ENCODE measurements at places on chromosomes 1 and 21.

GRCh38 chr1:197360068-197360467 lies 92.0 kb downstream of the CRB1 start:
- DNase-seq, result no peak

GRCh38 chr1:238592621-238593020 lies 701.9 kb upstream of the ZP4 start:
- peak; percentile 21 for DNase-seq

GRCh38 chr1:70583522-70583921 lies 172.5 kb downstream of the CTH start:
- DNase-seq, result no peak

- DNase-seq, result no peak
These were observed 45.1 kb downstream of the WNT9A start for GRCh38 chr1:227902641-227902990.

GRCh38 chr1:45001011-45001481 lies 10.1 kb downstream of the HECTD3 start:
- DNase-seq, result no peak

- DNase-seq, result no peak
These were observed 23.7 kb upstream of the DAB1 start for GRCh38 chr1:57447551-57447950.

GRCh38 chr1:115112496-115113375 lies 23.4 kb upstream of the TSPAN2 start:
- DNase-seq, result peak; percentile 30

GRCh38 chr1:71223641-71224340 lies 143.0 kb upstream of the ZRANB2 start:
- DNase-seq, result no peak
